ENCODE measurements at places on chromosomes 16 and 17.

- DNase-seq: peak; percentile 13
These were observed 1.4 kb downstream of the ZNF668 start for GRCh38 chr16:31072540-31073141.

DNA sequence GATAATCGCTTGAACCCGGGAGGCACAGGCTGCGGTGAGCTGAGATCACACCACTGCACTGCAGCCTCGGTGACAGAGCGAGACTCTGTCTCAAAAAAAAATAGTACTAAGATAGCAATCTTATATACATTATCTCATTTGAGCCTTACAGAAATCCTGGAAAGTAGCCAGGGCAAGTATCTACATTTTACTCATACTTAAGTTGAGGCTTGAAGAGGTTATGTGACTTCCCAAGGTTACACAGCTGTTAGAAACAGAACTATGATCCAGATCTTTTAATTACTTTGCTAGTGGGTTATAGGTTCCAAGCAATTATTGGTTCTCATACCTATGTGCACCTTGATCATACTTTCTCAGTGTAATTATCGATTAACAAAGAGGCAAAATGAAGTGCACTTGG is 15.4 kb downstream of the C17orf78 start:
- DNase-seq: no peak

DNA sequence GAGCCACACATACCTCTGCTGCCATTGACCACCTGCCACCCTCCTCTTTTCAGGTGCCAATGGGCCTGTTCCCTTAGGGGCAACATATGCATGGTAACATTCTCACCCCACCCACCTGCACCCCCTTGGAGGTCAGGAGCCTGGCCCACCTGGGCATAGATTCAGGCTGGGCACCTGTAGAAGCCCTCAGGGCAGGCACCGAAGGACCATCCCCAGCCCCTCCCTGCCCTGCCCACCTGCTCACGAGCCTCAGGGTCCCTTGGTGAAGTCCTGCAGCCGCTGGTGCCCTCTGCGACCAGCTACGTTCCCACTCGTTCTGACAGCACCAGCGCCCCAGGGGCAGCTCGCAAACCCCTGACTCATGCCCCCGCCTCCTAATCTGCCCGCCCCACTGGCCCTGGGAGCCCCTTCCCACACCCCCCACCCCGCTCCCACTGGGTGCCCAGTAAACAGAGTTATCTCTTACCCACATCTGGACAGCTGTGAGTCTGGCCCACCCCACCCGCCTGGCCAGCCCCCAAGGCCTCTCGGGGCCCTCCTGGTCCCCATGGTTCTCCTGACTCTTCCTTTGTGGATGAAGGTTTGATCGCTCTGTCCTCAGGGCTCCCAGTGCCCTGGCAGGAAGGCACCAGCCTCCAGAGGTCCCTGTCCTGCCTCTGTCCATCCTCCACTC is at the start of gene SLC4A1:
Gene SLC4A1 (minus strand): TSS at position 318 of the 673 bp plus-strand sequence. CDS start 5,269 bp downstream, outside the sequence.
- DNase-seq: no peak

DNA sequence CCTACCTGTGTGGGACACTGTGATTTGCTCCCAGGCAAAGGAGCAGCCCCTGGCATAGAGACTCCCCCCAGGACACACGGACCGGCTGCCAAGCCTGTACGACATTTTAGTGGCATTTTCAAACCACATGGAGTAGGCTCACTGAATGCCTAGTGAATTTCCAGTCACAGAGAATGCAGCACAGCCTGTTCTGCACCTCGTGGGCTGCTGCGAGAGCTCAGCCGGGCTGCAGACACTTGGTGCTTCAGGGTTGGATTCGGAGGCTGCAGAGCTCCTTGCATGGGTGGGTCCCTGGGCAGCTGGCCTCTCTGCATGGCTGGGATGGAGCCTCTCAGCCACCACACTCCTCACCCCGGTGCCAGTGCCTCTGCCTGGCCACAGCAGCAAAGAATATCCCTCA is 51.2 kb upstream of the HNF1B start:
- DNase-seq: no peak

GRCh38 chr16:68455631-68456030 is 7.3 kb upstream of the SMPD3 start:
- no peak for DNase-seq

All from urothelium cell line (cell line).